ENCODE measurements at places on chromosomes 6 and 20. TPM values are rescaled to one million over a fixed set of nuclear protein-coding genes. Genes with fewer than 3 reads are reported as not detected.

- H3K27ac ChIP-seq: no peak overlapping the region
- no peaks in the 10 kb centered on the region for H3K4me1 ChIP-seq
- no peak for DNase-seq
These were observed 22.8 kb downstream of the RGS17 start for GRCh38 chr6:153108315-153108714.

GRCh38 chr20:35122756-35123405, 24.3 kb downstream of the EDEM2 start:
- no peak overlapping the region for H3K27ac ChIP-seq
- DNase-seq: no peak
- H3K4me1 ChIP-seq: peaks cover 18% of the 10 kb centered on the region
- no peak overlapping the region for H3K4me3 ChIP-seq
- no peaks in the 10 kb centered on the region for H3K27me3 ChIP-seq

DNA sequence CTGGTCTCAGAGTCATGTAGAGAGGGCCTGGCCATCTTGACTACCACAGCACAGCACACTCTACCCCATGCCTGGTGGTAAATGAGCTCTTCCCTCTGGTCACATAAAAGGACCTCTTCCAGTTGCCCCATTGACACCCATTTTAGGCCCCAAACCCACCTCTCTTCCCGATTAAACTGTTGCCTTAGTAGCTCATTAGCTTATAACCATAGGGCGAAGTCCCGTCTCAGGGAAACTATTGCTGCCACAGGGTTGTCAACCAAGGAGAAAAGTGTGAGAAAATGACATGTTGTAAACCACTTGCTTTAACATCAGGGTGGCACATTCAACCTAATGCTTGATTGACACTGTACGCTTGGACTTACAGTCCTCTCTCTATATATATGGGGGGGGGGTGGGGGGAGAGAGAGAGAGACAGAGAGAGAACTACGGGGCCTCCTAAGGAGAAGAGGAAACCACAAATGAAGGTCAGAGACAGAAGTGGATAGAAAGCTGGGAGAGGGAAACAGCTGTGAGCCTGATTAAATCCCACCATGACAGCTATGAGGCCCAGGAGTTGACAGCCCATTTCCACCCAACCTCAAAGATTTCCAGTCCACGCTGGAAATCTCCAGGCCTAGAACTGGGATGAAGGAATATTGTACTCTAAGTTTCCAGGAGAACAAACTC, 14.9 kb upstream of the BTN1A1 start:
- no peaks in the 10 kb centered on the region for H3K4me1 ChIP-seq
- no peaks in the 10 kb centered on the region for H3K27me3 ChIP-seq
- no peak for DNase-seq
- no peak overlapping the region for H3K27ac ChIP-seq
- no peak overlapping the region for H3K4me3 ChIP-seq

DNA sequence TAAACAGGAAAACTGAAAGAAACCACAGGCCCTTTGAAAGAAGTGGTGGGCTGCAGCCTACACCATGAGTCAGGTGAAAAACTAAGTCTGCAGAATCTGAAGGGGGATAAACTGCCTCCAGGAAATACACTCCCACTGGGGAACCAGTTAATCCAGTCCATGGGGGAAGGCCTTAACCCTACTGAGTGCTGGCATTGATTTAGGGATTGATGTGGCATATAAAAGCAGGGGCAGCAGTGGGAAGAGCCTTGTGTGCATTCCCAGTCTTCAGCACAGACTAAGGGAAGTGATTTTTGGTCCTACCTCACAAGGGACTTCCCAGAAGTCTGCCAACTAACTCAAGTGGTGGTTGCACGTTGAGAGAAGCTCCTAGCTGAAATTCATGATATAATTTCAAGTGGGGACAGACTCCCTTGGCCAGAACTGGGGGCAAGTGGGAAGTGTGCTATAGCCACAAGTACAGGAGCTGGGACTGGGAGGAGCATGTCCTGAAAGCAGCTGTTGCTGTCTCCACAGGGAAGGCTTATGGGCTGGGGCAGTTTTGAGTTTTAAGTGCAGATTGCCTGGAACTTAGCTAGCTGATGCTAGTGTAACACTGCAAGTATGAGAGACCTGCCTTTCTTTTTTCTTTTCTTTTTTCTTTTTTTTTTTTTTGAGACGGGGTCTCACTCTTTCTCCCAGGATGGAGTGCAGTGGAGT, 31.2 kb downstream of the CITED2 start:
- no peak overlapping the region for H3K4me3 ChIP-seq
- H3K27me3 ChIP-seq: no peaks in the 10 kb centered on the region

DNA sequence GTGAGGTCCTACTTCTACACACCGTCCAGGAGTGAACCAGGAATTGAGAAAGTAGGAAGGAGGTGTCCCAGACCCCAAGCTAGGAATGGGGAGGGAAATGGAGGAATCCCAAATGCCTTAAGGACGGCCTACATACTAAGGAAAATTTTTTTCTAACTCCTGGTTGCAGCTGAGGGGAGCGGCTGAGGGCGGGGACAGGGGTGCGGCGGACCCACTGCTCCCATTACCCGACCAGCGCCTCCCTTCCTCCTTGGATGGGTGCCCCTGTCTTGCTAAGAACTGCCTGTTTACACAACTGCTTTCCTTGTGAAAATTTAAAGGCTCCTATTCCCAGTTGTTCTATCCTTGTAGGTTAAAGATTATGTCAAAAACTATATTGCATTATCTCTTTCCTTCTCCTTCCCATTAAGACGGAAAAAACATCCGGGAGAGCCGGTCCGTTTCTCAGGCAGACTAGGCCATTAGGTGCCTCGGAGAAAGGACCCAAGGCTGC, 699 bp upstream of the HSPA1B start:
- H3K4me1 ChIP-seq: peaks cover 38% of the 10 kb centered on the region
- H3K4me3 ChIP-seq: peak overlapping the region; percentile 56
- peaks cover 18% of the 10 kb centered on the region for H3K36me3 ChIP-seq
- peak; percentile 77 for DNase-seq

DNA sequence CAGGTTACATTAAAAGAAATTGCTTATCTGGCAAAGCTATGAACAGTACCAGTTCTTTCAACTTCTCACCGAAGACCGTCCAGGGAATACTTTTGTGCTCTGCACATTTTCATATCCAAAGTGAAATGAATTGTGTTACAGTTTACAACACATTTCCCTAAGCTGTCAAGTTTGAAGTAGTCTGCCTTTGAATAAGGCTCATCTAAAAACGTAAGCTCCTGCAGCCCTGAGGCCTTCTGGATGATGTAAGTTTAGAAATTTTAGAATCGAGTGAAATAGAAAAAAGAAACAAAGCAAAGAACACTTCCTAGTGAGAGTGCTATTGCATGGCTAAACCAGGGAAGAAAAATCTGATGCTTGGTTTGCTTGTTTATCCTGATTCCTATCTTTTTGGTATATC, 653.8 kb downstream of the MMUT start:
- no peaks in the 10 kb centered on the region for H3K27me3 ChIP-seq
- no peaks in the 10 kb centered on the region for H3K4me1 ChIP-seq
- H3K36me3 ChIP-seq: no peaks in the 10 kb centered on the region
- H3K4me3 ChIP-seq: no peak overlapping the region

DNA sequence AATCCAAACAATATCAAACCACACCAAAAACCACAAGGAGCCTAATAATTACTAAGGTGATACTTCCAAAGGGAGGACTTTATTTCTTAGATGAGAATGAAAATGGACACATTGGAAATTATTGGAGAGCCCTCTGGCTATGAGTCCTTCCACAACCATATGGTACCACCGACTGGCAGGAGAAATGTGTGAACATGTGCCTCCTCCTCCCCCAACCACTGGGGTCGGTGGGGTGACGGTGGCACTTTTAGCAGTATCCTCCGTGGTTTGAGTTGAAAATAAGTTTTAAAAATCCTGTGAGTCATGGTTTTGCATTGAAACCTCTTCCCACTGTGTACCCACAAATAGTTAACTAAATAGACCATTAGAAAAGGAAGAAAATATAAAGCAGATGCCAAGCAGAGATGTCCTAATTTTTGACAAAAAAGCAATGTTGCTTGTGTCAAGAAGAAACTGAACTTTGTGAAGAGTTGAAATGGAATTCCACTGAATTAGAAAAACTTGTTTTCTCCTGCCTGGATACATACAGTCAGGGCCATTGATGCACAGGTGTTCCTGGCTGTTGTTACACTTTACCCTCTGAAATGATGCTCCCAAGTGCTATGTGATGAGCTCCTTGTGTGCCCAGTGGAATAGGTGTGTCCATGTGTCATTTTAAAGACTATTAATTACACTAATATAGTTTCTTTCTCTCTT, 3.2 kb downstream of the EDN1 start:
- no peaks in the 10 kb centered on the region for H3K36me3 ChIP-seq
- H3K27ac ChIP-seq: no peak overlapping the region
- no peak overlapping the region for H3K4me3 ChIP-seq
- DNase-seq: no peak

GRCh38 chr6:111683157-111683556, 77.5 kb upstream of the TRAF3IP2 start:
- H3K27ac ChIP-seq: no peak overlapping the region
- no peaks in the 10 kb centered on the region for H3K4me1 ChIP-seq
- H3K4me3 ChIP-seq: no peak overlapping the region
- H3K36me3 ChIP-seq: no peaks in the 10 kb centered on the region
- H3K27me3 ChIP-seq: peaks cover 40% of the 10 kb centered on the region
- no peak for DNase-seq

DNA sequence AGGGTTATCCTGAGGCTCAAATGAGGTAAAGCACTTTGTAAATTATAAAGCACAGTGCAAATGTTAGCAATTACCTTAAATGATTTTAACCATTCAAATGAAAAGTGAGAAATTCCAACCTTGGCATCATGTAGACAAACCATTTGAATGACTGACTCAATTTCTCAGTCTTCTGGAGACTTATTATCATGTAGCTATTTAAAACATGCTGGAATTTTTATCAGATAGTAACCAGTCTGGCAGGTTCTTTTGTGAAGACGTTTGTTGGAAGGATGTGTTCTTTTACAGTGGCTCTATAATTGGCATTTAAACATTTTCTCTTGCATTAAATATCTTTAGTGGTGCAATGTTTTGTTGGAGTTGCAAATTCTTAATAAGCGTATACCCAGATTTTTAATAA, 386.6 kb downstream of the NKAIN2 start:
- H3K36me3 ChIP-seq: no peaks in the 10 kb centered on the region
- H3K4me3 ChIP-seq: no peak overlapping the region
- H3K4me1 ChIP-seq: no peaks in the 10 kb centered on the region
- DNase-seq: no peak

DNA sequence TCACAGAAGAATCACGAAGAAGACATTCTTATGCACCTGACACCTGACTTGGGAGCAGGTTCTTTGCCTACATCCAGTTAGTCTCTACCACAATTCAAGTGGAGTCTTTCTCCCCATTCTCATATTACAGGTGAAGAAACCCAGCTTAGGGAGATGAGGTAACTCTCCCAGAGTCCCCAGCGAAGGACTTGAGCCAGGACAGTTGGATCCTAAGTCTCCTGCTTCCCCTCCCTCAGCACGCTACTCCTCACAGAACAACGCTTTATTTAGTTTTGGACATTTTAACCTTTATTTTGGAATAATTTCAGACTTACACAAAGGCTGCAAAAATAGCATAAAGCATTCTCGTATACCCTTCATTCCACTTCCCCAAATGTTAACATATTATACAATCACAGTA, 824 bp upstream of the CSTL1 start:
- no peak overlapping the region for H3K4me3 ChIP-seq
- H3K27ac ChIP-seq: no peak overlapping the region
- H3K4me1 ChIP-seq: peaks cover 4% of the 10 kb centered on the region
- peaks cover 7% of the 10 kb centered on the region for H3K27me3 ChIP-seq
- no peaks in the 10 kb centered on the region for H3K36me3 ChIP-seq

- H3K27ac ChIP-seq: no peak overlapping the region
- peaks cover 10% of the 10 kb centered on the region for H3K4me1 ChIP-seq
- no peak overlapping the region for H3K4me3 ChIP-seq
- H3K27me3 ChIP-seq: no peaks in the 10 kb centered on the region
These were observed 100.5 kb upstream of the SUPT3H start for GRCh38 chr6:45478240-45478639.

- no peaks in the 10 kb centered on the region for H3K27me3 ChIP-seq
- no peaks in the 10 kb centered on the region for H3K36me3 ChIP-seq
- H3K4me3 ChIP-seq: no peak overlapping the region
- DNase-seq: no peak
- no peaks in the 10 kb centered on the region for H3K4me1 ChIP-seq
- no peak overlapping the region for H3K27ac ChIP-seq
These were observed 21.7 kb downstream of the KIZ start for GRCh38 chr20:21147593-21147992.

GRCh38 chr6:56372406-56372995, 125.1 kb upstream of the COL21A1 start:
- no peaks in the 10 kb centered on the region for H3K4me1 ChIP-seq
- peaks cover 5% of the 10 kb centered on the region for H3K27me3 ChIP-seq
- no peak for DNase-seq
- H3K4me3 ChIP-seq: no peak overlapping the region
- no peak overlapping the region for H3K27ac ChIP-seq

DNA sequence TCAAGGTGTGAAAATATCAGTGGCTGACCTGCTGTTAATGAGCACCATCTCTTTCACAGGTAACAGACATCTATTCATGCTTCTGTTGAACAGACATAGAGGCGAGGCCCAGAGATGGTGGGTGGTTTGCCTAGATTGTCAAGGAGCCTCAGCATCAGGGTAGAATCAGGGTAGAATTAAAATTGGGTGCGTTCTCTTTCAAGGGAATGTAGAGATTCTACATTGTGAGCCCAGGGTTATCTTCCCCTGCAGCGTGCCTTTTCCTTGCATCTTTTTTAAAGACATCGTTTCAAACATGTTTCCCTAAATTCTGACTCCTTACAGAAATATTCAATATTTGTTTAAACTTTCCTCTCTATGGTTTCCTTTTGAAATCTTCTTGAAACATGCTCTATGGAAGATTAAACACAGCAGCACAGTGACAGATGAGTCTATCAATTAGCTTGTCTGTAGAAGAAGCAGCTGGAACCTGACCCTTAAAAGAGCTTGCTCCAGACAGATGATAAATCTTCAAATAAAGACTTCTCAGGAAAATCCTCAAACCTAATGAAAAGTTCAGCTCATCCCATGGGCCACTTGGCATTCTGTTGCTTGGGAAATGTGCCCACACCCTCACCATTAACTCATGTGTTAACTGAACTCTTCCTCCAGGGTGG, 119.8 kb downstream of the IPCEF1 start:
- H3K4me1 ChIP-seq: no peaks in the 10 kb centered on the region
- H3K36me3 ChIP-seq: no peaks in the 10 kb centered on the region
- peaks cover 10% of the 10 kb centered on the region for H3K27me3 ChIP-seq
- H3K27ac ChIP-seq: no peak overlapping the region

- H3K27ac ChIP-seq: no peak overlapping the region
- H3K27me3 ChIP-seq: no peaks in the 10 kb centered on the region
- peak; percentile 78 for DNase-seq
- H3K4me1 ChIP-seq: peaks cover 22% of the 10 kb centered on the region
These were observed 42.9 kb downstream of the BCAS4 start for GRCh38 chr20:50837532-50838321.

- H3K36me3 ChIP-seq: no peaks in the 10 kb centered on the region
- H3K27ac ChIP-seq: no peak overlapping the region
These were observed 228.7 kb downstream of the KHDRBS2 start for GRCh38 chr6:62057300-62057699.

The KIF25 gene
- total RNA-seq: not detected

The MLN gene
- total RNA-seq: not detected

The CDKN1A gene
- total RNA-seq: 7.3 TPM

The LIN28B gene
- total RNA-seq: 52.7 TPM

The PKIG gene
- 5.1 TPM for total RNA-seq

The AARS2 gene
- 34.0 TPM for total RNA-seq

The CFAP61 gene
- total RNA-seq: not detected

The FAXC gene
- total RNA-seq: not detected

The RAB44 gene
- not detected for total RNA-seq

The RNF146 gene
- 13.1 TPM for total RNA-seq

The FAM210B gene
- total RNA-seq: 53.9 TPM

The ULBP2 gene
- 0.78 TPM for total RNA-seq

The CCDC167 gene
- 26.0 TPM for total RNA-seq

The DBNDD2 gene
- 43.4 TPM for total RNA-seq

The CALHM6 gene
- not detected for total RNA-seq

The CDK5RAP1 gene
- 51.6 TPM for total RNA-seq

All from K562 (cell line).